Activated T-helper 9 cell treated with anti-CD3 and anti-CD28 coated beads, Interleukin-2, amount 50 U/mL, for 16 hours (primary cell): ENCODE measurements at places on chromosomes 6 and 20.
A peak's percentile ranks its signal among the peaks of the same experiment; 100 is the strongest.

GRCh38 chr6:56241124-56241802 is 6.1 kb downstream of the COL21A1 start:
- no peak for DNase-seq

DNA sequence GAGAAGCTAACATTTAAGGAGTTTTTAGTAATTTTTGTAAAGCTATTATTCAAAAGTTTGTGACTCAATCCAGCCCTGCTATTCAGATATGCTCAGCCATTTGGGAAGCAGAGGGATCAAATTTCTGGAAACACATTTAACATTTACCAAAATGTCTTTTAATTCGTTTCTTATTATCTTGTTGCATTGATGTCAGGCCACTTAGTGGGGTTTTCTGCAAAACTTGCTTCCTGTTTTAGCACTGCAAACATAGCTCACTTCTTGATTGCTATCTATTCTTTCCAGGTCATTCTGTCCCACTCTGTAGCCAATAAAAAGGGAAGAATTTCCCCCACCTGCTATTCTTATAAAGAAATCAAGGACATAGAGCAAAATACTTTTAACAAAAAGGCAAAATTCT is 176.9 kb upstream of the SUPT3H start:
- no peak for DNase-seq

DNA sequence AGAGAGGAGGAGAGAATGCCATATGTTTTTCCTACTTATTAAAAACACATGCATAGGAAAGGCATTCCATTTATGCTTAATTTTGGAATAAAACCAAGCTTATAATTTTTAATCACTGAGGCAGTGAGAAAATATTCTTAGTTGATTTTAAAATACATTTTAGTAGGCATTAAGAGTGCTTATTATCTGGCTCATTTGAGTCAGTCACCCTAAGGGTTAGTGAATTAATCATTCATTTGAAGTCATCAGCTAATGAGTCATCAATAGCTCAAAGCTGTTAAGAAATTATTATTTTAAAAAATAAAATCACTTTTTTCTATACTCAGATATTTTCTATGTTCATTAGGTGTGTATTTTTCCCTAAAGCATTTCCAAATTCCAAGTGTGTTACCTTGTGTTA is 81.6 kb downstream of the TMEM200A start:
- no peak for DNase-seq

DNA sequence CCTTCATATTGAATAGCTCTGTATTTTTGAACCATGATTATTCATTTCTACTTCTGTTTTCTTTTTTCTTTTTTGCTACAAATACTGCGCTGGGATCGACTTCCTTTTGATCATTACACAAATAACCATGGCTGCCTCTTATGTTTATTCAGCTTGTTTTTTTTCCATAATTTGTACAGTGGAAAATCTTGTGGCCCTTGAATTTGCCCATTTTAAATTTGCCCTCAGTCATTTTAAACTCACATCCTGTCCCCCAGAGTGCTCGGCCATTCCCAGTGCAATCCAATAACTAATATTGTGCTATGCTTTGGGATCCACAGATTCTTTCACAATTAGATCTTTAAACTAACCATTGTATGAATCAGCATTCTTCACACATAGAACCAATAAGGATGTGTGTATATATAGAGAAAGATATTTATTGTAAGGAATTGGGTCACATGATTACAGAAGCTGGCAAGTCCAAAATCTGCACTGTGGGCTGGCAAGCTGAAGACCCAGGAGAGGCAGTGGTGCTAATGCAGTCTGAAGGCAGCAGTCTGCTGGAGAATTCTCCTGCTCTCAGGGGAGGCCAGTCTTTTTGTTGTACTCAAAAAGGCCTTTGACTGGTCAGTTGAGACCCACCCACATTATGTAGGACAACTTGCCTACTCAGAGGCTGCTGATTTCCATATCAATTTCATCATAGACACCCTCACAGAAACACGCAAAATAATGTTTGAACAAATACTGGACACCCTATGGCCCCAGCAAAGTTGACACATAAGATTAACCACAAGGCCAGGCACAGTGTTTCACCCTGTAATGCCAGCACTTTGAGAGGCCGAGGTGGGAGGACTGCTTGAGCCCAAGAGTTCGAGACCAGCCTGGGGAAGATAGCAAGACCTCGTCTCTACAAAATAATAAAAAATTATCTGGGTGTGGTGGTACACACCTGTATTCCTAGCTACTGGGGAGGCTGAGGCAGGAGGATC is 147.1 kb downstream of the MTHFD1L start:
- no peak for DNase-seq

GRCh38 chr6:2611092-2611491 is 139.6 kb downstream of the MYLK4 start:
- DNase-seq = no peak

GRCh38 chr6:2870046-2870636 is 28.5 kb upstream of the SERPINB1 start:
- DNase-seq = no peak

GRCh38 chr6:13848522-13849150 is 34.3 kb upstream of the MCUR1 start:
- DNase-seq = no peak

DNA sequence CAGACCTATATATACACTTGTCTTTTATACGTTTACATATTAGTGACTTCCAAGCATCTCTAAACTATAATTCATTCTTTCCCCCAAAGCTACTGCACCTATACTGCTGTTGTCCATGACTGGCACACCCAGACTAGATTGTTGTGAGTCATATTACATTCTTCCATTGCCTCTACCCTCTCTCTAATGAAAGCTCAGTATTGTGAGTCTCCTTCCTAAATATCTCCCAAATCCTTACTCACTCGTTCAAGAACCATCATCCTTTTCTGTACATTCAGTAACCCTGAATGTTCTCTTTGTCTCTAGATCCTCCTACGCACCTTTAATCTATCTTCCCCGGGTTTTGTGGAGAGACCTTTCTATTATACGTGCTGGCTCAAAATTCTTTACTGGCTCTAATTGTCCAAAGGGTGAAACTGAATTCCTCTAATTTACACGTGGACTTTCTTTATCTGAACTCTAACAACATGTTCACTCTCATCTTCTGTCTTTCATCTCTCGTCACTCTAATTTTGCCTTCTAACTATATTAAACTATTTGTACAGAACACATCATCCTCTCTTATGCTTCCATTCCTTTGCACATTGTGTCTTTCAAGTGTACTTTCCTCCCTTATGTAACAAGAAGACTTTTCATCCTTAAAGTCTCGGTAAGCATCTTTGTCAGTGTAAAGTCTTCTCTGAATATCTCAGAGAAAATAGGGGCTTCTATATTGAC is 109.3 kb downstream of the IBTK start:
- no peak for DNase-seq

DNA sequence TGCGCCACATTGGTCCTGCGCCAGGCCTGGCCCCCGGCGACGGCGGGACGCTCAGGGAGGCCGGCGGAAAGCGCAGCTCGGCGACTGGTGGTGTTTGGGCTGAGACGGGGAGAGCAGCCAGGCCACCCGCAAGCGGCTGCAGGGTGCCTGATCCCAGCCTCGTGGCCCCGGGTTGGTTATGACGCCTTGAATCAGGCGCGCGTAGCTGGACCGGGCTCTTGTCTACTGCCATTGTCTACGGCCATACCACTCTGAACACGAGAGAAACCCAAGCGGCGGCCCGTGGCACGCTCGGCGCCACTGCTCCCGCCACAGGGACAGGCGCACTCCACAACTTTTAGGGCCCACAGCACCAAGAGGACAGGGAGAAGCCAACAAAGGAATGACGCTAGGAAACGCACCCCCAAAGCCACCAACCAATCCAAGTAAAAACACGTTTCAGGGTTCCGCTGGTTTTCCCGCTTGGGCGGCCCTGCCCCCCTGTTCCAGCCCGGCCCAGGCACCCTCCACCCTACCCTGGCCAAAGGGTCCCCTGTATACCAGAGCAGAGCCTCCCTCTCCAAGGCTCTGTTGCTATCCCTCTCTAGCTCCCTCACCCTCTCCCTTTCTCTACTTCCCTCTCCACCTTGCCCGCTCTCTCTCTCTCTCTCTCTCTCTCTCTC is 1849.3 kb upstream of the DEFB115 start:
- no peak for DNase-seq

GRCh38 chr20:56002908-56003800 is 2.2 kb downstream of the CBLN4 start:
- no peak for DNase-seq

DNA sequence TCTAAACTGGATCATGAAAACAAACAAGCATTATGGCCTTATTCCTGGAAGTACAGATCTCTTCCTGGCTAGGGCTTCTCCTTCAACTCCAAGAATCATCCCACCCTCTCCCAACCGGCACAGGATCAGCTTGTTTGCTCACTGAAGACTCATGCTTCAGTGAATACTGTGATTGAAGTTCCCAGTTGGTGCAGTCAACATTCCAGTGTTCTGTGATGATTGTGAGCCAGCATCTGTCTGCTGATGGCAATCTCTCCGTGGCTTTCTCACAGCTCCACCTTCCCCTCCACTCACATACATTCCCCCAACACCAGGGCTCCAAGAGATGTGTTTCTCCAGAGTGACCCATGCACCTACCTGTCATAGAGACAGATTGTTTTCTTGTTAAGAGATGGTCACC is 421.3 kb upstream of the BTBD3 start:
- no peak for DNase-seq

- no peak for DNase-seq
Observed at GRCh38 chr6:106525107-106525881, 104.0 kb downstream of the RTN4IP1 start.

DNA sequence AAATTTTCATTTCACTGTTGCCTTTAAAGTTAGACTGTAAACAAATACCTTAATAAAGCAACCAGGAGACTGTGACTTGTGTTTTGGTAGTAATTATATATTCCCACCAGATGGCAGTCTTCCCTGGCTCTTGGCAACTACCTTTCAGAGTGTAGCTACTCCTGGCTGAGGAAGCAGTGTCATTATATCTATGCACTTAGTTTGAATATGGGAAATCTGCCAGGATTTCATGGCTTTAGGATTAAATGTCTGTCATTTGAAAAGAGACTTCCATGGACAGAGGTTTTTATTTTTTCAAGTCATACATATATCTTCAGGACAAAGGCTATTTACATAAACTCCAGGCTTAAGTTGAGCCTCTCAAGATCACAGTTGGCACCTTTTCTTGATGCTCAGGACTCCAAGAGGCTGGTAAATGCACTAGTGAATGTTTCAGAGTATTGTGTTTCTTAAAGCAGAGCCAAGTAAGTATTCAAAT is 160.1 kb downstream of the C6orf58 start:
- peak; percentile 1 for DNase-seq

DNA sequence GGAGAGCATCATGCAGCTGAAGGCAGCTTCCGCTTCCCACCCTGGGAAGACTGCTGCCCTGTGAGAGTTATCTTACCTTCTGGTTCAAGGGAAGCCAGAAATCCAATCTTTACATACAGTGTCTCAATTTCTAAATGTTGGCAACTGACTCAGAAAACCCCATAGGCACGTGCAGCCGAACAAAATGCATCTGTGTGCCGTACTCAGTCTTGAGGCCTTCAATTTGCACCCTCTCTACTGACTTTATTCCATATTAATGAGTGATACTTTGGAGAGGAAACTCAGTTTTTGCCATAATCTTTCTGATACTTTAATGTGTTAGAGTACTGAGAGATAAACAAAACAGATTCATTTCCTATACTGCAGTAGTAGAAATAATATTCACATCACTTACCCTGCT is 172.5 kb upstream of the C6orf118 start:
- no peak for DNase-seq

DNA sequence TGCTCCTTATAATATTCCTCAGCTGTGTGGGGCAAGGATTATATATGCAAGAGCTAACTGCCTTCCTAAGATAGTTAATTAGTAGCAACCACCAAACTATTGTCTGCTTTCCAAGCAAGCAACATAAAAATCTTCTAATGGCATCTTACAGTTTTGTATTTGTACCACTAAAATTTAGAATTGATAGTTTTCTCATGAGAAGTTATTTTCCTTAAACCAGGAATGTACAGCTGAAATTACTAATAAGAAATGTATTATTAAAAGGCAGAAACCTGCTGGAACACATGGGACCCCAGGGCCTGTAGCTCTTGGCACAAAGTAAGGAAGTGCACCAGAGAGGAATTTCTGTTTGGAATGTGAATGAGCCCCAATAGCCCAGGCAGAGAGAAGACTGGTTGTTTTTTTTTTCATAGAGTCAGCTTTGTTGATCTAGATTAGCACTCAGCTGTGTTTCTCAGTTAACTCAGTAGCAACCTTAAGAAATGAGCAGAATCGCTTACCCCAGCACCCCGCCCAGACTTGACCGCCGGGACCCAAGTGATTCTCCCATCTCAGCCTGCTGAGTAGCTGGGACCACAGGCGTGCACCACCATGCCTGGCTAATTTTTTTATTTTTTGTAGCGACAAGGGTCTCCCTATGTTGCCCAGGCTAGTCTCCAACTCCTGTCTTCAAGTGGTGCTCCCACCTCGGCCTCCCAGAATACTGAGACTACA is 2.6 kb downstream of the MGME1 start:
- DNase-seq = no peak
